ENCODE measurements at places on chromosomes 11 and 22.

DNA sequence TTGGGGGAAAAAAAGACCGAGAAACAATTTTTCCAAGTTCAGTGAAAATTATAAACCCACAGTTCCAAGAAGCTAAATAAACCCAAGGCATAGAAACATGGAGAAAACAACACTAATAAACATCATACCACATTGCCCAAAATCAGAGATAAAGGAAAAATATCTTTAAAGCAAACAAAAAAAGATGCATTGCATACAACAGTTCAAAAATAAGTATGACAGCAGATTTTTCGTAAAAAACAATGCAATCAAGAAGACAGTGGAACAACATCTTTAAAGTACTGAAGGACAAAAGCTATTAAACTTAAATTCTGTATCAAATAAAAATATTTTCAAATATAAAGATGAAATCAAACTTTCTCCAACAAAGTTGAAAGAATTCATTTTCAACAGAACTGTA, 921.3 kb downstream of the METTL15 start:
- no peak for DNase-seq

- DNase-seq = no peak
Measured at GRCh38 chr11:3916962-3917361, 61.5 kb downstream of the STIM1 start.

DNA sequence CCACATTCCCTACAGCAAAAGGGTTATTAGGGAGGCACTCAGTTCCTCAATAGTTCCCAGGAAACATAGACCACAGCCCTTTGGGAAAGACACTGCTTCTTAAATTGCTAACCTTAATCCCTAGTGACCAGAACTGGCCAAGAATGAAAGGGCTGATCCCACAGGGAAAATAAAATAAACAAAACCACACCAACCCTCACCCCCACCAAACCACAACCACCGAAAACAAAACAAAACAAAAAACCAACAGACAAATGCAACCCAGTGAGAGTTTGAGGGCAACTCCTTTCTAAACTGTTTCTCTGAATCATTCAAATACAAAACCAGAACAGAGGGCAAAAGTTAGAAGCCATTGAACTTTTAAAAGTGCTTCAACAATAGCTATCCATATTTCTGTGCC, 57.2 kb downstream of the NAV2 start:
- no peak for DNase-seq

GRCh38 chr11:102590276-102591049, 34.7 kb downstream of the MMP20 start:
- DNase-seq = no peak

DNA sequence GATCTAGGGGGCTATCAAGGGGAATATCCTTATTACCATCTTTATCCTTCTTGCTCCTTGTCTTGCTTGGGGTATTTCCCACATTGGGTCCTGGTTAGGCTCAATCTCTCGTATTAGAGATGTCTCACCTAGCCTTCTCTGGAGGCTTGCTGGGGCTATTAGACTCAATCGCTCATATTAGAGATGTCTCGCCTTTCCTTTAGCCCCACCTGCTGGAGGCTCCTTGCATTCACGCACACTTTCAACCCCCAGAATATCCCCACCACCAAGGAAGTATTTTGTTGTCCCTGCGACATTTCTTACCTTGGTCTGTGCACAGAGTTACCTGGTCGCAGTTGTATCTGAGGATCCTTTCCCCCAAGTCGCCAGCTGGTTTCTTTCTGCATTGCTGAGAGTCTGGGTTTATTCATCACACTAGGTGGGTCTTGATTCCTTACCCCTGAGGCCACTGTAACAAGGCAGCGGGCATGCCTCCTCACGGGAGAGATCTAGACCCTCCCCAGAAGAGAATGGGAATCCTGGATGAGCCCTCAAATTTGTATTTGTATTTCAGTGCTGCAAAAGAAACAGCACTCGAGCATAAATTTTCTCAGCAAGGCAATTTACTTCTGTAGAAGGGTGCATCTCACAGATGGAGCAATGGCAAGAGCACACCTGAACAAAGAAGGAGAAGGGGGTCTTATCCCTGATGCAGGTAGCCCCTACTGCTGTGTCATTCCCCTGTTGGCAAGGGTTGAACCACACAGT, 15.9 kb upstream of the HYLS1 start:
- DNase-seq = no peak

GRCh38 chr22:22893077-22893805, 5.6 kb downstream of the IGLL5 start:
- no peak for DNase-seq

GRCh38 chr22:25495285-25495684, 69.2 kb upstream of the GRK3 start:
- no peak for DNase-seq

GRCh38 chr11:73975479-73975757, 7.2 kb downstream of the UCP2 start:
- DNase-seq = no peak

DNA sequence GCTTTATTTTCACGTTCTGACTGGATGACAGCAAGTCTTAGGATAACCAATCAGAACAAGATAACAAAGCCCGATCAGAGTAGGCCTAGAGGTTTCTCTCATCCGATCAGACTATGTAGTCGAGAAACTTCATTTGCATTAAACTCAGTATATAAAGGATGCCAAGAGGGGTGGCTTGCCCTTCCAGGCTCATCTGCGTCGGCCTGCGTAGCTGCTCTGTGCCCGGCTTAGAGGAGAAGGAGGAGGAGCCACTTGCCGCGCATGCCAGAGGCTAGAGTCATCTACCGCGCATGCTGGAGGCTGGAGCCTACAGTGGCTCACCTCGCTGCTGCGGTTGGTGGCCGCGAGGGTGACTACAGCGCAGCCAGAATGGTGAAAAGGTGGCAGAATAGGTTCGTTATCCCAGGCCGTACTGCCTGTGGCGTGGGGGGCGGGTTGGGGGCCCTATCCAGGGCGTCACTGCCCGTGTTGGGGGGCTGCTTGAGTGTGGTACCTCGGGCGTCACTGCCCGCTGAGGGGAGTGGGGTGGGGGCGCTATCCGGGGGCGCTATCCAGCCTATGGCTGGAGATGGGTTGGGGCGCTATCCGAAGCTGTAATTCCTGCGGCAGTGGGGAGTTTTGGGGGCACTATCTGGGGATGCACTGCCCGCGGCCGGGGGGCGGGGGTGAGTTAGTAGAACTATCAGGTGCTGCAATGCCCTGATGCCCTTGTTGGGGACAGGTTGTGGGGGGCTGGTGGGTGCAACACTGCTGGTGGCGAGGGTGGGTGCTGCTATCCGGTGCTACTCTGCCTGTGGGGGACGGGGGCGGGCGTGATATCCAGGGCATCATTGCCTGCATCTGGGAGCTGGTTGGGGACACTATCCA, at the start of gene RFPL2:
RFPL2 (minus strand) TSS at position 218 of the 867 bp plus-strand sequence. CDS start 2,622 bp downstream, outside the sequence.
- no peak for DNase-seq

DNA sequence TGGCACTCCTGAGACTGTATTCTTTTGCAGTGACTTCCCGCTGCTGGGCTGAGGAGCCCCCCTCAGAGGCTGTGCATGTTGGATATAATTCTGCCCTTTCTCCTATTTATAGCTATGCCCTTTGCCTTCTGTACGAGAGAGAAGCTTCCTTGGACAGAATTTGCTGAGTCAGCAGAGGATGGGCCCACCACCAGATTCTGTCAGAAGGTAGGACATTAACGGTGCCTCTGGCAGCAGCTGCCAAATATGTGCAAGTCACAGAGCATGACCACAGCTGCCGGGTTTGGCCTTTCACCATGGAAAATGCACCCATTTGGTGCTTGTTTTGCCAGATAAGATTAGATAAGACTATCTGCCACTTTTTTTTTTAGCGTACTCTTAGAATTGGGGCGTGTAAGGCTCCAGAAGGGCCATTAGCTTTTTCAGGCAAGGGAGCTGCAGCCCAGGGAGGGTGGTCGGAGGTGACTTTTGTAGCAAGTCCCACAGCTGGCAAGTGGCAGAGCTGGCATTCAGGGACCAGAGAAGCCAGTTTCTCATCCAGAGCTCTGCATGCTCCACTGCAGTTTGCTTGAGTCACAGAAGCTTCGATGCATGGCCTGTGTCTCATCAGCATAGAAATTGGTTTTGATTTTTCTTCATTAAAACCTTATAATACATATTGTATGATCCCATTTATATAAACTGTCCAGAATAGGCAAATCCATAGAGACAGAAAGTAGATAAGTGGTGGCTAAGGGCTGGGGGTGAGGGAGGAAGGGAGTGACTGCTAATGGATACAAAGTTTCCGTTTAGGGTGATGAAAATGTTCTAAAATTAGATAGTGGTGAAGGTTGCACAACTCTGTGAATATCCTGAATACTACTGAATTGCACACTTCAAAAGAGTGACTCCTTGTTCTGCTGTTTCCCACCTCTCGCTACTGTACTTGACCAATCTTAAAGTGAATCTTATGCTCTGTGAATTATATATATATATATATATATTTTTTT, 15.8 kb downstream of the UPB1 start:
- no peak for DNase-seq

GRCh38 chr11:12567746-12568460, 106.3 kb upstream of the TEAD1 start:
- DNase-seq = no peak

DNA sequence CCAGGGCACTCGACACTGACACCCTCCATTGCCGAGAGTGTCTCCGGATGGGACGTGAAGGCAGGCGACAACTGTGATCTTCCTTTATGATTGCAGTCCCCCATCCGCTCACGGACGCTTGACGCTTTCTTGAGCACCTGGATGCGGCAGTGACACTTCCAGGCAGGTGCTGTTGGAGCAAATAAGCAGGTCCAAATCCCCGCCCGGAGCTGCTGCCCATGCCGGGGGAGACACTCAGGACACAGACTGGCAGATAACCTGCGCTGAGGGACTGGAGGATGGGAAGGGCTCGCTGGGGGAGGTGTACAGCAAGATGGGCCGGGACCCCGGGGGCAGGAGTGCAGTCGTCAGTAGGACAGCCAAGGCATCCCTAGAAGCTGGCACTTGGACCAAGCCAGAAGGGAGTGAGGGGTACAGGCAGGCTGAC, 1403.5 kb downstream of the BRD1 start:
- no peak for DNase-seq

GRCh38 chr22:20205964-20206708, 55.3 kb upstream of the CCDC188 start:
- no peak for DNase-seq

GRCh38 chr22:32469799-32470212, 4.8 kb upstream of the FBXO7 start:
- DNase-seq = no peak

DNA sequence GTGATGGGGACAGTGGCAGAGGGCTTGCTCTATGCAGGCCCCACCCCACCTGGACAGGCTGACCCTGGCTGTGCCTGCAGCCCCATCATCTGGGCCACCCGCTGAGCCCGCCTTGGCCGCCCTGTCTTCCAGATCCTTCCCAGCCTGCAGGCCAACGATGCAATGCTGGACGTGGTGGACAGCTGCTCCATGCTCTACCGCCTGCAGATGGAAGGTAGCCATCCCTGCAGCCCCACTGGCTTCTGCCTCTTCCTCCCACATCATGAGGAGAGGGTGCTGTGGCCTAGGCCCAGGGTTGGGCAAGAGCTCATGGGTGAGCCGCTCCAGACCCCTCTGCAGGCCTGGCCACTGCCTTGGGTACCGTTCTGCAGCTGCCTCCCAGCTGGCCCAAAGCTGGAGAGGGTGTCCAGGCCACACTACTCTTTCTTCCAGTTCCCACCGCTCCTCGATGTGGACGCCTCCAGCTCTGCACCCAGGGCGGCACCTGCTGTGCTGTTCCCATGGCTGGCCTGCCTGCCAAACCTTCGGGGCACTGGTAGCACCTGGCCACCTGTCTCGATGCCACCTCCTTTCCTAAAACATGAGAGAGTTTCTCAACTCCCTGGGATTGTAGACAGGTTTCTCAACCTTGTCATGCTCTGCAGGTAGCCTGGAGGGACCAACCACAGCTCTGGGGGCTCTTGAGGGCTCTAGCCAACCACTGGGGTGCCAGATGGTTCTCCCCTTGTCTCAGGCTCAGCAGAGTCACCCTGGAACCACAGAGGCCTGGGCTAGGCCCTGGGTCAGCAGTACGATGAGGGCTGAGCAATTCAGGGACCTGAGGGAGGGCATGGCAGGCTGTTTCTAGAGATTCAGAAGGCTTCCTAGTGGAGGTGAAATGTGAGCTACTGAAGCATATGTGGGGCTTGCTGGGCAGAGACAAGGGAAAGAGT, 9.5 kb upstream of the GTSE1 start:
- no peak for DNase-seq

GRCh38 chr11:65803797-65804492, 17.1 kb downstream of the OVOL1 start:
- no peak for DNase-seq

DNA sequence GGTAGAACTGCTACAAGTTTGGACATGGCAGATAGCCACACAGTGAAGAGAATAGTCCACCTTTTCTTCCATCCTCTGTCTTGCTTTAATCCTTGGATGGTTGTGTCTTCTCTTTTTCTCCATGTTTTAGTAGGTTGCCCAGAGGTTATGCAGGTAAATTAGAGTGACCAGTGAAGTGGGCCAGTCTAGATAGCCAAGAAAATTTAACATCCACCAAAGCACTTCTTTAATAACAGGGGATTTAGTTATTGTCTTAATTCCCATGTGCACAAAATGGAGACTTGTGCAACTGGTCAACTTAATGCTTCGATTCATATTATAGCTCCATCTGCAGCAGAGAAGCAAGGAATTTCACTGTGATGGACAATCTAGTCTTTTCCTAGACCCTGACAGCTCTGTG, 58.8 kb upstream of the RCN1 start:
- no peak for DNase-seq

- DNase-seq = no peak
Measured at GRCh38 chr11:84212468-84213390, 926.6 kb upstream of the CCDC90B start.

- DNase-seq = no peak
Measured at GRCh38 chr11:102610200-102610599, 14.9 kb downstream of the MMP20 start.

GRCh38 chr11:66081505-66081904, 11.4 kb downstream of the PACS1 start:
- no peak for DNase-seq
